Dorsolateral prefrontal cortex (tissue), 122 donors: ENCODE measurements at places on chromosomes 6 and 20.

DNA sequence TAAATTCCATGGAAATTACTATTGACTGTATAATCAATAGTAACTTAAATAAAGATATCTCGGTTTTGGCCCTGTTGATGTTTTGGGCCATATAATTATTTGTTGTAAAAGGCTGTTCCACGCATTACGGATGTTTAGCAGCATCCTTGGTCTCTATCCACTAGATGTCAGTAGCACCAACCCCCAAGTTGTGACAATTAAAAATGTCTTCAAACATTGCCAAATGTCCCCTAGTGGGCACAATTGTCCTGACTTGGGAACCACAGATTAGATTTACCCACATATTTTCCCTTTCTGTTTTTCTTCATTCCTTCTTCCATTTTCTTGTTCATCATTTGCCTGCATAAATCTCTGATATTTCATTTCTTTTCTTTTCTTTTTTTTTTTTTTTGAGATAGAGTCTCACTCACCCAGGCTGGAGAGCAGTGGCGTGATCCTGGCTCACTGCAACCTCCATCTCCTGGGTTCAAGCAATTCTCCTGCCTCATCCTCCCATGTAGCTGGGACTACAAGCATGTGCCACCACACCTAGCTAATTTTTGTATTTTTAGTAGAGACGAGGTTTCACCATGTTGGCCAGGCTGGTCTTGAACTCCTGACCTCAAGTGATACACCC, 13.6 kb upstream of the WFDC8 start:
- no peak for DNase-seq

DNA sequence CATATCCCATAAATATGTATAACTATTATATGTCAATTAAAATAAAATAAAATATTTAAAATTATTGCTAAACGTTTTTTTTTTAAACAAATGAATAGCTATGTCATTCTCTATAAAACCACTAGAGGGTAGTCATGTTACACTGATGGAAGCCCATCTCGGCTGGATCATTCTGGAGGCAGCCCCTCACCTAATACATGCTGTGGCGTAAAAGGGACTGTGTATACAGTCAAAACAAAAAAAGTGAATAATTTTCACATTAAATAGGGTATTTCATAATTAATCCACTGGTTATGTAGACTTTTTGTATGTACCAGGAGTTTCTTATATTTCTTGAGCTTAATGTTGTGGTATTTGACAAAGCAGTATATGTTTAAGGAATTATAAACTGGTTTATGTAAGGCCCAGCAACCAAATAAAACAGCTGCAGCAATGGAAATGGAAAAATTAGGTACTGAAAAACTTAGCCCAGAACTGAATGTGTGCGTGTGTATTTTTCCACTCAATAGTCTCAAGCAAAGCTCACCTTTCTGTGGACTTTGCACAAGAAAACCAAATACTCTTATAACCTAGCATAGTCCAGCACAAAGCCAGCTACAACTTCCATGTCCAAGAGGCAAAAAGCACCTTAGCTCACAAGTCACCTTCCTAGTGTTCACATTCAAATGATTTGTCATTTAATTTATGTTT, 81.7 kb downstream of the COL9A1 start:
- DNase-seq, result no peak

- no peak for DNase-seq
These were observed 7.0 kb upstream of the DACT2 start for GRCh38 chr6:168326294-168327261.

DNA sequence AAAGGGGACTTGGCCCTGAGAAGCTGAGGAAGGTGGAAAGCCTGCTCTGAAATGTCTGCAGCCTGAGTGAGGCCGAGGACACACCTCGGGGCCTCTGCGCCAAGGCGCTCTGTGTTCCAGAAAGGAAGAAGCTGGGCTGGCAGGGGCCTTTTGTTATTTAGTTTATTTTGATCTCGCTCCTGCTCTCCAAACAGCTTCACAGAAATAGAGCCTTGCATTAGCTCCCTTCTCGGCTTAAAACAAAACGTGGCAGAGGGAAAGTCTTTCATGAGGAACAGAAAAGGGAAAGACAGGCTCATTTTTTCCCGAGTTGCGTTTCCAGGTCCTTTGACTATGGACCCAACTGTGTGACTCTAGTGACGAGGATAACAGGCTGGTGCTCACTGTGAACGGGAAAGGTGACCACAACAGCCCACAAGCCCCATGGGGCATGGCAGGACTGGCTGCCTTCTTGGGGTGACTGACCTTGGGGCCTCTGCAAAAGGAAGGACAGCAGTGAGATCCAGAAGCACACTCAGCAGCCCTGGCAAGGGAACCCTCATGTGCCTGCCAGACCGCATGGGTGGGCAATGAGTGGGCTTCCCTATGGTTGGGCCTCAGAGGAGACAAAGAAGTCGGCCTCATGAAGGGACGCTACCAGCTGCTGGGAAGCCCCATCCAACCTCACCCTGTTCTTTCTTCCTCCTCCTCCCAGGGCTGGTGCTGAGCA, 18.7 kb downstream of the LEMD2 start:
- no peak for DNase-seq

DNA sequence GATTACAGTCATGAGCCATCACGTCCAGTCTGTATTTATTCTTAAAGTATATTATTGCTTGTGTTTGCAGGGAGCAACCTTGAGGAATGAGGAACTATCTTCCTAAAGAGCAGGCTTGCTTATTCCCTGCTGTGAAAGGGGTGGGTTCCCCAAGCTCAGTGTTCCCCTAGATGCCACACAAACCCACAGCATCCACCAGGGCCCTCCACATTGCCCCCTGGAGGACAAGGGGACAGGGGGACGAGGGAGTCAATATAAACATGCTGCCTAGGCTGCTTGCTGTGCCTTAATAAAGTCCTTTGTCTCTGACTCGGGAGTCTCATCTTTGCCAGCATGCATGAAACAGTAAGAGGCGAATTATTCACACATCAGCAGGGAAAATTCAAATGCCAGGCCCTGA, 8.0 kb upstream of the IDH3B start:
- DNase-seq, result peak; percentile 3

GRCh38 chr20:48100483-48100882, 315.2 kb upstream of the SULF2 start:
- no peak for DNase-seq

GRCh38 chr6:144543006-144543871, 258.1 kb downstream of the UTRN start:
- DNase-seq, result no peak

- no peak for DNase-seq
These were observed 86.8 kb downstream of the ZFP64 start for GRCh38 chr20:52104546-52105441.

- DNase-seq, result no peak
These were observed 414 bp downstream of the SIM1 start for GRCh38 chr6:100464162-100464851.

DNA sequence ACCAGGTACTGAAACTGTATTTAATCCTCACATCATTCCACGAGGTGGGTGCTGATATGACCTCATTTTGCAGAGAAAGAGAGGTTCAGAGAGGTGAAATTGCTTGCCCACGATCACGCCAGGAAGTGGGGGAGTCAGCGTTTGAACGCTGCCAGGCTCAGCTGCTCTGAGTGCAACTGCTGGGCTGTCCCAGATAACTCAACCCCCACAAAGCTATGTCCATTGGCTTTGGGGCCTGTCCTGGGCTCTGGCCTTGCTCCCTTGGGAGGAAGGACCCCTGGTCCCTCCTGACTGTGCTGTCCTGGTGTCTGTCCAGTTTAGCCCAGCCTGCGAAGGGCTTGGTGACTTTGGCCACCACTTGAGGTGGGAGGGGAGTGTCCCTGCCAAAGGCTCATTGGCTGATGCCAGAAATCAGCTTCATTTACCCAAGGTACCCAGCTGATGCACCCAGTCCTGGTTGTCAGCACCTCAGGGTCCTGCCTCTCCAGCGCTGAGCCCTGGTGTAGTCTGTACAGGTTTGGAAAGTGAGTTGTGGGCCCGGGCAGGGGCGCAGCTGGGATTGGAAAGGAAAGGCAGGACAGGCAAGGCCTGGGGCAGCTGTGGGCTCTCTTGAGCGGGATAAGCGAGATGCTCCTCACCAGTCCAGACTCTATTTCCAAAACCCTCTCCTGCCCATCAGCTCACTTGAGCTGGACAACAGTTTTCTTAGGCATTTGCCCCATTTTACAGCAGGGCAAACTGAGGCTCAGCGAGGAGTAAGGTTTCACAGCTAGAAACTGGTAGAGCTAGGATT, 38.5 kb downstream of the SUN5 start:
- DNase-seq, result no peak

DNA sequence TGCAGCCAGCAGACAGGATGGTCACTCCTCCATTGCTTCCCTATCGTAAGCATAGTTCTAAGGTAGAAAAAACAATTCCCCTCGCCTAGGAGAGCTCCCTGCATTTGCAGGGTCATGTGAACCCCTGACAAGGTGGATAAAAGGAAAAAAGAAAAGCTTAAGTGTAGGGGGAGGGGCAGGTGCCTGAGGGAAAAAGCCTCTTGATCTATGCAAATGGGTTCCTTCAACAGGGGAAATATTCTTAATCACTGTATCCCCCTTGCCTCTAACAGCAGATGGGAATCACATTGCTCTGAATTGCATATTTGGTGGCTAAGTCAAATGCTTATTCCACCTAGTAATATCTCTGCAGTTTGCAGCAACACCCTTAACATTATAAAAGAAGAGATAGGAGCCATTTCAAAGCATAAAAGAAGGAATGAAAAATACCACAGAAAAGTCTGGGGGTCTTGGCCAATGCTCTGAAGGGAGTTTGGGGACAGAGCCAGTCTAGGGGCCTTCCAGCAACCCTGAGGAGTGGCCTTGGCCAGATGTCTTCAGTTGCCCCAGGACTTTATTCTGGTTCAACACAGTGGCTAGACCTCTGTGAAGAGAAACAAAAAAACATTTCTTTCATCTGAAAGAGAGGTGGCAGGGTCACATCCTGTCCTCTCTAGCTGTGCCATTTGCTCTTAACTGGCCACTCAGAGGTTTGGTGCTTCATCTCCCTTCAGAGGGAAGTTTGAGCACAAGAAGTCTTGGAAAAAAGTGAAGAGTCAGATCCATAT, 660.4 kb upstream of the GJE1 start:
- DNase-seq, result no peak

- no peak for DNase-seq
These were observed 57.4 kb upstream of the TTPAL start for GRCh38 chr20:44418069-44418905.

DNA sequence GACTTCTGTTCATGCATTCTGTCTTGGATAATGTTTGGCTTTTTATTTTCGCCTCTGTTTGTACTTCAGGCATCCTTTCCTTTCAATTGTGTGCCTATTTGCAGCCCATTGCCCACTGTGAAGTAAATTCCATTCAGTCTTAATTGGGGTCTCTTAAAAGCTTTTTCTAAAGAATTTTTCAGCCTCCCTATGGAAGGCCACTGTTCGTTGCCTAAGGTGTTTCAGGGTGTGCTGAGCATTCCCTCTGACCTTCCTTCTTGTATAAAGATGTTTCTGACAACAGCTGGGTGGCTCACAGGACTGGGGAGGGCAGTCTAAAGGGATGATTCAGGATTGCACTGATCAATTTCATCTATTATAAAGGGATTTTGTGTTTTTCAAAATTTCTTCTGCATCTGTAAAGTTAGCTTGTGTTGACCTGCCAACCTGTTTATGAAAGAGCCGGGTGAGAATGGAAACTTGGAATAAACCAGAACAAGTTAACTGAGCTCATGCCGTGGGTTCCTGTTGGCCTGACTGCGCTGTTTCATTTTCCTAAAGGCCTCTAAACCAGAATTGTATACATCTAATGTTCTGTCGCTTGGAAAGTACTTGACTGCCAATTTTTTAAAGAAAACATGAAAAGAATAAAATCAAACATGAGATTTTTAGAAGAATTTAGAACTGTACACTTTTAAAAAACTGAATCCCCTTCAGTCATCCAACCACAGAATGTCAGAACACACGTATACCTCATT, 14.3 kb downstream of the PHACTR2 start:
- no peak for DNase-seq

GRCh38 chr6:106997392-106998158, 23.0 kb upstream of the CD24 start:
- DNase-seq, result no peak

GRCh38 chr20:36384022-36384619, 78.0 kb downstream of the DLGAP4 start:
- DNase-seq, result no peak

GRCh38 chr6:36906539-36907325, 21.0 kb downstream of the C6orf89 start:
- DNase-seq, result no peak

DNA sequence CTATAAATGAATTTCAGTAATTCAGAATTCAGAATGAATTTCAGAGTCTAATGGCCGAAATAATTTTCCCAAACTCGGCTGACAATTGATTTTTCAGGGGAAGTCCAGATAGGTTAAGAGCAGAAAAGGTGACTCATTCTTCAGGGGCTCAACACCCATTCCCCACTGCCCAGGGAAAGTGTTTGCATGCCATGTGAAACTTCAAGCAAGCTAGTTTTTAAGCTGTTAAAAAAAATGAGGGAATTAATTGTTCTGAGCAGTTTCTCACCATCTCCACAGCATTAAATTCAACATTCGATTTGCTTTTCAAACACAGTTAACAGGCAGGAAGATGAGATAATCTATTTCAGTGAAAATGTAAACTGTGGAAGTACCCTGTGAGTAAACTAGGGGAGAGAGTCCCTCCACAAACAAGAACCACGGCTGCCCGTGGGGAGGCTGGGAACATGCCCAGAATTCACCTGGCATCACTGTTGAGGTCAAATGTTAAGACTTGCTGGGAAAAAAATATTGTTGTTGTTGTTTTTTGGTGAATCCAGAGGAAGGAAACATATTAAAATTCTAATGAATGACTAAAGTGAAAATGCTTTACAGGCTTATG, 650.8 kb upstream of the AGPAT4 start:
- no peak for DNase-seq

GRCh38 chr20:19889011-19889953, 127.9 kb upstream of the NAA20 start:
- DNase-seq, result peak; percentile 41

- no peak for DNase-seq
These were observed 412.6 kb upstream of the PLCB4 start for GRCh38 chr20:8656335-8656734.

DNA sequence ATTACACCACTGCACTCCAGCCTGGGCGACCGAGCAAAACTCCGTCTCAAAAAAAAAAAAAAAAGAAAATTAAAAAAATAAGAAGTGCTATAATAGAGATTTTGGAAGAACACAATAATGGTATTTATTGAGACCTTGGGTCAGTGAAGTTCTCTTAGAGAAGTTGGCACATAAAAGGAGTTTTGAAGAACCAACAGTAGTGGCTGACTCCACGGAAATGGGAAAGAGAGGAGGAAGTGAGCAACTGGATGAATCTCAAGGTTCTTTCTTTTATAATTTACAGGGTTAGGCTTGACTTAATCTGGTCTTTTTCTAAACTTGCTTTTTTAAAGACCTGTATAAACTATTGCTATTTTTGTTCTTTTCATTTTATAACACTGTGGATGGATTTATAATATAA, 52.8 kb downstream of the TOMM6 start:
- DNase-seq, result no peak

- no peak for DNase-seq
These were observed 44.5 kb upstream of the LAMA4 start for GRCh38 chr6:112298816-112299281.
